ENCODE measurements at places on chromosomes 16 and 17.

- DNase-seq, result no peak
These were observed 51.2 kb upstream of the MED9 start for GRCh38 chr17:17425591-17425990.

GRCh38 chr16:58652741-58653140 lies 23.1 kb upstream of the CNOT1 start:
- DNase-seq, result no peak

DNA sequence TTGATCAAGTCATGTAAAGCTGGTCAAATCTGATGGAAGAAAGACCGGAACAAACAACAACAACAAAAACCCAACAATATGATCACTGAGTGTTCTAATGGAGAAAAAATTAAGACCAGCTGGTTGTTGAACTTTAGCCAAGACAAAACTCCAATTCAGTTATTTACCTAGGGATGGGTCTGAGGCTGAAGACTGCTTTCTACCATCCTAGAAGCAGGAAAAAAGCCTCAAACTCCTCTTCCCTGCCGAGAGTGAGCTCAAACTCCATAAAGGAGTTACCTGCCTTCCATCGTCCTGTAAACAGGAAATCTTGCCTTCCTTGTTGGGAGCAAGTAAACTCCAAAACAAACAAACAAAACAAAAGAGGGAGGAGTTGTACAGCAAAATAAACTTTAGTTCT lies 23.1 kb upstream of the TMEM98 start:
- DNase-seq, result no peak

DNA sequence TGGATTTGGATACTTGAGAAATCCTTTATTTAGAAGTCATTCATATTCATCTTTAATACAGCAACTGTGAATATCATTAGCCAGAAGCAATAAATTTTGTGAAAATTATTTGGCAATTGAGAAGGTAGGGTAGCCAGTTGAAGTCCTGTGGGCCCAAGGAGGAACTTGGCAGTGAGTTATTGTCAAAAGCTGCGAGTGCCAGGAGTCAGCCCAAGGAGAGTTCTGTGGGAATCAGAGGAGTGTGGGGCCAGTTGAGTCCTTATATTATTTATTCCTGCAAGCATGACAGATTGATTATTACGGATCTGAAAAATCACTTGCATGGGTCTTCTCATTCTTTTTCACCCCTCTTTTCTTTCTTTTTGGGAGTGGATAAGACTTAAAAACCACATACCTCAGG lies 38.3 kb downstream of the PRKCA start:
- no peak for DNase-seq

GRCh38 chr17:50214976-50215760 lies 13.7 kb upstream of the COL1A1 start:
- DNase-seq, result no peak

DNA sequence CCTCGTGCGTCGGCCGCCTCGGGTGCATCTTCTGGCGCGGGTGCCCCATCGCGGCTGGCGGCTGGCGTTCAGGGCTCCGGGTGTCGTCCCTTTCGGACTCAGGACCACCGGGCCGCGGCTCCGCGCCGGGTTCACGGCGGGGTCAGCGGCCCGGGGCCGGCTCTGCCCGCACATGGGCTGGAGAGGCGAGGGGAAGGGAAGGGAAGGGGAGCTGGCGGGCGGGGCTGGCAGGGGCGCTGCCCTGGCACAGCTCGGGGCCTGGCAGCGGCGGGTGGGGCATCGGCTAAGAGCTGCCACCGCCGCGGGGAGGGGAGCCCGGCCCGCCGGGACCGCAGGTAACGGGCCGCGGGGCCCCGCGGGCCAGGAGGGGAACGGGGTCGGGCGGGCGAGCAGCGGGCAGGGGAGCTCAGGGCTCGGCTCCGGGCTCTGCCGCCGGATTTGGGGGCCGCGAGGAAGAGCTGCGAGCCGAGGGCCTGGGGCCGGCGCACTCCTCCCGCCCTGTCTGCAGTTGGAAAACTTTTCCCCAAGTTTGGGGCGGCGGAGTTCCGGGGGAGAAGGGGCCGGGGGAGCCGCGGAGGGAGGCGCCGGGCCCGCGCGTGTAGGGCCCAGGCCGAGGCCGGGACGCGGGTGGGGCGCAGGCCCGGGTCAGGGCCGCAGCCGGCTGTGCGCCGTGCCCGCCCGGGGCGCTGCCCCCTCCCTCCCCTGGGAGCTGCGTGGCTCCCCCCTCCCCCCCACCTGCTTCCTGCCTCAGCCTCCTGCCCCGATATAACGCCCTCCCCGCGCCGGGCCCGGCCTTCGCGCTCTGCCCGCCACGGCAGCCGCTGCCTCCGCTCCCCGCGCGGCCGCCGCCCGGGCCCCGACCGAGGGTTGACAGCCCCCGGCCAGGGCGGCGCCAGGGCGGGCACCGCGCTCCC lies 646 bp downstream of the HIC1 start:
- no peak for DNase-seq

GRCh38 chr17:45139533-45139920 lies 4.0 kb downstream of the ACBD4 start:
- DNase-seq, result no peak

DNA sequence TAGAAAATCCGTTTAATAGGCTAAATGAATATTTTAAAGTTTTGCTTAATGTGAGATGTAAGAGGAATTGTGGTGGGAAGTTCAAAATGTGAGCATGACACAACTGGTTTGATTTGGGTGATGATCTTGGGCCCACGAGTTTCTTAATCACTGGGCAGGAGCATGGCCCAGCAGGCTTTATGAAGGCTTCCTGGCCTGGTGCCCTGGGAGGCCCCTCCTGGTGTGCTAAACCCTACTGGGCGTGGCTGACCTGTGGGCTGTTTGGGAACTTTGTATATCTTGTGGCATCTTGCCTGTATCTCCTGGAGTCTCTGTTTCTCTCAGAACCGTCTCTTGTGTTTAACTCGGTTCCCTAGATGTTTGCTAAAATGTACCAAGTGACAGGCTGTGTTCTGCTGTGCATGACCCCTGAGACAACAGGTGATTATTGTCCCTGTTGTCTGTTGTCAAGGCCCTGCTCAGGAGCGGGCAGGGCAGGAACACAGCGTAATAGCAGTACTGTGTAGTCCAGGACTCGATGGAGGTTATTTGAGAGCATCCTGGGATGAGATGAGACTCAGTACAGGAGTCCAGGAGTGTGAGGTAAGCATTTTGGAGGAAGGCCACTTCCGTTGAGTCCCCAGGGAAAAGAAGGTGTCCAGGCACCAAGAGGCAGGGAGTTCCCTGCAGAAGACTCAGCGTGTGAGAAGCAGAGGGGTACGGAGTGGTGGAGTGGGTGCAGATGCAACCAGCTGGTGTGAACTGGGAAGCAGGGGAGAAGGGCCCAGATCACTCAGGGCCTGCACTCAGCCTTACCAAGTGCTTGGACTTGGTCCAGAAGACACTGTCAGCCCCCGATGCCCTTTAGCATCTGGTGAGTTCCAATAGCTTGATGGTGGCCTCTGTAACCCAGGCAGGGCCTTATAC lies 48.5 kb downstream of the B9D1 start:
- no peak for DNase-seq

DNA sequence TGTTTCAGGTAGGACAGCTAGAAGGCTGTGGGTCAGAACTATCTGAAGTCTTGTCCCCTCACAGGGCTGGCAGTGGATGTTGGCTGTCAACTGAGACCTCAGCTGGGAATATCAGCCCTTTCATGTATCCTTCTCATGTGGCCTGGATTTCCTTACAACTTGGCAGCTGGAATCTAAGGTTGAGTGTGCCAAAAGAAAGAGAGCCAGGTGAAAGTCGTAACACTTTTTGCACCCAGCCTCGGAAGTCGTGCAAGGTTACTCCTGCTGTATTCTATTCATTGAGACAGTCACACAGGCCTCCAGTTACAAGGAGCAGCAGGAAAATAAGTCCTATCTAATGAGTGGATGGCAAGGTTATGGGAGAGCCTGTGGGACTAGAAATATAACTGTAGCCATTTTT lies 52.6 kb upstream of the DNAH9 start:
- no peak for DNase-seq

- DNase-seq, result no peak
These were observed 47.5 kb upstream of the ERN1 start for GRCh38 chr17:64177311-64178010.

GRCh38 chr16:72894293-72895151 lies 153.4 kb downstream of the ZFHX3 start:
- no peak for DNase-seq

DNA sequence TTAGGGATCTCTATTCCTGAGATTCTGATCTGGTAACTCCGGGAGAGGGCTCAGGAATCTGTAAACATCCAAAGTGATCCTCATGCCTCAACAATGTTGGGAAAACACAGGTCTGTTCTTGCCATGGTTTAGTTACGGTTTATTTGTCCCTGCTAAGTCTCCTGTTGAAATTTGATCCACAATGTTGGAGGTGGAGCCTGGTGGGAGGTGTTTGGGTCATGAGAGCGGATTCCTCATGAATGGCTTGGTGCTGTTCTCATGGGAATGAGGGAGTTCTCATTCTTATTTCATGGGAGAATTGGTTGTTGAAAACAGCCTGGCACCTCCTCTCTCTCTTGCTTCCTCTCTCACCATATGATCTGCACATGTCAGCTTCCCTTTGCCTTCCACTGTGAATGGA lies 608.6 kb upstream of the GOT2 start:
- no peak for DNase-seq

DNA sequence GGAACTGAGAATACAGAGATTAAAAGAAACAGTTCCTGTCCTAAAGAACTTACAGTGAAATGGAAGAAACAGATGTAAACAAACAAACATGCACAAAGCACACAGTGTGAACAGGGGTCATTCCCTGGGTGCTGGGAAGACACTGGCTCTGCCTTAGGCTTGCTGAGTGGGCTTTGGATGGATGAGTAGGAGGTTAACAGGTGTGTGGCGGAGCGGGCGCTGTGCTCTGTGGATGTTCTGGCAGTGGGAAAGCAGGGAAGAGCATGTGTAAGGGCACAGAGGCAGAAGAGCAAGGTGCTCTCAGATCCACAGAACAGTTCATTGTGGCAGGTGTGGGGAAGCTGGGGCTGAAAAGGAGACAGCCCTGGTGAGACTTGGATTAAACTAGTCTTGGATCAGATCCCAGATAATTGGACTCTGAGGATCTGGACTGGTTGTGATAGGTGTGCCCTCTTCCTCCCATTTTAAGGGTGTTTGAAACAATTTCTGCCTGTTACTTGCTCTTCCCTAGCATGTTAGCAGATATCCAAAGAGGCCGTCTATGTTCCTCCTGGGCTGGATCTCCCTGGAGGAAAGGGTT lies 8.1 kb downstream of the HROB start:
- DNase-seq, result no peak

- peak; percentile 84 for DNase-seq
These were observed 1.0 kb downstream of the VEZF1 start for GRCh38 chr17:57986841-57987580.

DNA sequence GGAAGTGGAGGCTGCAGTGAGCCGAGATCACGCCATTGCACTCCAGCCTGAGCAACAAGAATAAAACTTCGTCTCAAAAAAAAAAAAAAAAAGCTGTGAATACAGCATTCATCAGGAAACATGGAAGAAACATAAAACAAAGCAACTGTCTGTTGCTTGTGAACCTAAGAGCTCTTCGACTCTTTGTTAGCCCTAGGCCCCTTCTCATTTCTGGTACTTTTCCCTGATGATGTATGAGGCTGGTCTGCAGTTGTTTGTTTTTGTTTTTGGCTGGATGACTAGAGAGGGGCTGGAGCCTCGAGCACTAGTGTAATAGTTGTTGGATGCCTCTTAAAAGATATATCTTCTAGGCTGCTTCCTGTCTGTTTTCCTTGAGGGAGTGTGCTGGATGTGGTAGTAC lies 113.5 kb downstream of the MAP2K6 start:
- DNase-seq, result no peak

GRCh38 chr17:58343131-58343530 lies 8.9 kb downstream of the SUPT4H1 start:
- DNase-seq, result no peak

DNA sequence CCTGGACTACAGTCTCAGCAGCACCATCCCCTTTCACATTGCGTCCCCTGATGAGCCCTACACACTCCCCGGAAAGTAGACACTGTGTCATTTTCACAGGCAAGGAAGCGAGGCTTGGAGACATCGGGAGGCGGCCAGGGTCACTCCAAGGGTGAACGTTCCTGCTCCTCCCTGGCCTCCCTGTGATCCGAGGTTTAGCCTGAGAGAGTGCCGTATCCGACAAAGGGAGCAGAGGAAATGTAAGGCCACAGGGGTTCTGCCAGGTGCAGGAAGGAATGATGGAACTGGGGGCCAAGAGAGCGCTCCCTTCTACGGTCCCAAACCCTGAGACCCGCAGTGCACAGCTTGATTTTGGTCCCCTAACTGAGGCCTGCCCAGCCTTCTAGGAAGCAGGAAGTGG lies 8.0 kb upstream of the PIK3R6 start:
- no peak for DNase-seq

- no peak for DNase-seq
These were observed 286.3 kb downstream of the NPIPA8 start for GRCh38 chr16:18050234-18050633.

DNA sequence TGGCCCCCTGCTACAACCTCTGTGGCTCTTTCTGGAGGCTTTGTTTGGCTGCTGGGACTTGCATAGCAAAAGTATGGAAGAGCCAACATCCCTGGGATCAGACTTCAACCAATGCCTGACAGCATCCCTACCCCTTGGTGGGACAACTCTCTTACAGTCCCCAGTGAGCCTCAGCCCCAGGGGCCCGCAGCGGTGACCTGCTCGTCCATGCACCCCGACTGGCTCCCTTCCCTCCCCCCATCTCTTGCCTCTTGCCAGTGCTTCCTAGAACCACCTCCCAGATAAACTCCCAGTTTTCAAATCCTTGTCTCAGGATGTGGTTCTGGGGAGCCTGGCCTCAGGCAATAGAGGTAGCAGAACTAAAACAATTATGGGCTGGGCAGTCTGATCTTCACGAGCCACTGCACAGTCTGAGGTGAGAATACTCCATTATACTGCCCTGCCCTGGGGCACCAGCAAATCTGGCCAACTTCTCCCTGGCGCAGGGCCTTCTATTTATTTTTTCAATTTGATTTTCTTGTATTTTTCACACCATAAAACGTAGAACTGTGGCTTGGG lies 86.6 kb upstream of the BRD7 start:
- no peak for DNase-seq

DNA sequence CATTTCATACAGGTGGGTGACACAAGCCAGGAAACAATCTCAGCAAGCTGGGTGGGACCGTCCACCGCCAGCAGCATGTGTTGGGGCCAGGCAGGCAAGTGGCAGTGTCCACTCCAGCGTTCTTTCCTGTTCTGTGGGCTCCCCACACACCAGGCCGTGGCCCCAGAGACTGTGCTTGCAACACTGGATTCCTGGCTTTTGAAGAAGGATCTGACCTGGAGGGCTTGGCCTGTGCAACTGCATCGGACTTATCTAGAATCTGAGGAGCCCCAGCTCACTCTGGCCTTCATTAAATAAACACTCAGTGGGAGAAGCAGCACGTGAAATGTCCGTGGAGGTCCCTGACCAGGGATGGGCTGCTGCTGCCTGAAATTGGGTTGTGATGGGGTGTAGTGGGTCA lies 3.2 kb downstream of the KSR1 start:
- DNase-seq, result no peak
